ENCODE measurements at places on chromosomes 11 and 22.
A peak's percentile ranks its signal among the peaks of the same experiment; 100 is the strongest.

GRCh38 chr11:12677131-12677530 lies 2.9 kb downstream of the TEAD1 start:
- no peak for DNase-seq

DNA sequence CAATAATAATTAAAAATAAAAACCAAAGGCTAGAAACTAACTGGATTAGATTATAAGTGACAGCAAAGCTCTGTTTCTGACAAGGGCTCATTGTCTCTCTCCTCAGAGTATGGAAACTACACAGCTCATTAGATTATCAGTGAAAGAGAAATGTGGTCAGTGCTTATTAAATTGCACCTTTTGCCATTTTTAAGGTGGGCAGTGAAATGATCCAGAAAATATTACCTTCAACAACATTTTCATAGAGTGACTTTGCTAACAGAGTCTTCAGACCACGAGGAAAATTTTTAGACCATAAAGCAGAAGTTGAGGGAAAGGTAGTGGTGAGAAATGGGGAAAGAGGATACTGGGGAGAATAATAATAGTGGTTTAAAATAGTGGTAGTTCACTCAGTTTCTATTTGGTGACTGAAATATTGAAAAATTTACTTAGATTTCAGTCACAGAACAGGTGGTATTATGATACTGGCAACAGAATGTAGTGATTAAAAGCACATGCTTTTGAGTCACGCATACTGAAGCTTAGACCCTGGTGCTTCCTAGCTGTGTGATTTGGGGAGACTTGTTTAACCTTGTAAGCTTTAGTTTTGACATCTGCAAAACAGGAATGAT lies 684.0 kb upstream of the CCDC90B start:
- DNase-seq: no peak

- DNase-seq: no peak
Observed at GRCh38 chr11:1453611-1454034, 33.0 kb downstream of the MOB2 start.

GRCh38 chr11:36744375-36745168 lies 146.5 kb upstream of the RAG2 start:
- peak; percentile 38 for DNase-seq

DNA sequence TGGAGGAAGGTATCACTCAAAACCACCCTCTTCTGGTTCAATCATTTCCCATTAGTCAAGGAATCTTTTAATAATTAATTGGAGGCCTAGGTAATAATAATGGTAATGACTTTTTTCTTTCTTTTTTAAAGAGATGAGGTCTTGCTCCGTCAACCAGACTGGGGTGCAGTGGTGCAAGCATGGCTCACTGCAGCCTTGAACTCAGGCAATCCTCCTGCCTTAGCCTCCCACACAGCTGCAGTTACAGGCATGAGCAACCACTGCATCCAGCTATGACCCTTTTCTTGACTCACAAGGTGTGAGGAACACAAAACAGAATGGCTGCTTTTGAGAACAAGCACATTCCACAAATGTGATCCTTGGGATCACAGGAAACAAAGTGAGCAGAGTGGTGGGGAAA lies 3.6 kb downstream of the POLDIP3 start:
- no peak for DNase-seq

DNA sequence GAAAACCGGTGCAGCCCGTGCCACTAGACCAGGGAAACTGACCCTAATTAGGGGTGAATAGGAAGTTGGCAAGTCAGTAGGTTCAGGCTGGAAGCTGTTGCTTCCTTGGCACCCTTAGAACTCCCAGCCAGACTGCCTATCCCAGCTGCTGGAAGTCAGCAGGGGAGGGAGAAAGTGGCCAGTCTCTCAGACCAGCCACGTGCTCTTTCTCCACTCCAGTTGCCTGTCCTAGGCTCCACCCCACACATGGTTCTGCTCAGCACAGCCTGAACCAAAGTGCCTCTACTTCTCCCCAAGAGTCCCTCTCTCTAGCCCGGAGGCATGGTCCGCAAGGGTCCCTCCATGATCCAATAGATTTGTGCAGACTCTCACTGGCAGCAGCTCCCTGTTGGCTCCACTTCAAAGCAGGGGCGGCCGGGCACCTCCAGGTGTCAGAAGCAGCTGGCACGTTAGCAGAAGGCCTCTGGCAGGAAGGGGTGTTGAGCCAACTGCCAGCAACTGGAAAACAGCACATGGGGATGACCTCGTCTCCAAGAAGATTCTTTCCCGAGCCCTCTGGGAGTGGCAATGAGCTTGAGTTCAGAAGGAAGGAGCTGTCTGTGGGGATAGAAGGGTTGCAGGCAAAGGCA lies 27.7 kb downstream of the ARFGAP2 start:
- DNase-seq: no peak

DNA sequence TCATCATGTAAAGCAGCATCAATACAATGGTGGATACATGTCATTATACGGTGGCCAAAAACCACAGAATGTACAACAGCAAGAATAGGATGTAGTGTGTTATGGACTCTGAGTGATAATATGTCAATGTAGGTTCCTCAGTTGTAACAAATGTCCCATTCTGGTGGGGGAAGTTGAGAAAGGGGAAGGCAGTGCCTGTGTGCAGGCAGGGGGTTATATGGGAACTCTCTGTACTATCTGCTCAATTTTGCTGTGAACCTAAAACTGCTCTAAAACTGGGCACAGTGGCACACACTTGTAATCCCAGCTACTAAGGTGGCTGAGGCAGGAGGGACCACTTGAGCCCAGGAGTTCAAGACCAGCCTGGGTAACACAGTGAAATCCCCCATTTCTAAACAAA lies 5.9 kb downstream of the CHKA start:
- DNase-seq: no peak

- no peak for DNase-seq
Observed at GRCh38 chr11:35614939-35615569, 3.2 kb upstream of the FJX1 start.

GRCh38 chr11:15159085-15159484 lies 44.4 kb downstream of the INSC start:
- peak; percentile 18 for DNase-seq

DNA sequence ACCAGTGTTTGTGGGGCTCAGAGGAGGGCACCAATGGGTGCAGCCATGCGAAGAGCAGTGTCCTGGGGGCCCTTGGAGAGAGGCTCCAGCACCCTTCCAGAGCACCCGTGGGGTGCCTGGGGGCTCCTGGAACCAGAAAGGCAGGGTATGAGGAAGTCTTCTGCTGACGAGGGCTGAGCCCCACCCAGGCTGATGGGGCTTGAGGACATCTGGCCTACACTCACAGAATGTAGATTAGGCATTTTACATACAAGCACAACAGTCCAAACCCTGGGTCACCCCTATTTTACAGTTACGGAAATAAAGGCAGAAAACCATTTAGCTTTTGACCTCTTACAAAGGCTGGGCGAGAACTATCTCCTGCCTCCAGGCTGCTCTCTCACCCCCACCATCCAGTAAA lies 47.6 kb downstream of the ADAMTS8 start:
- DNase-seq: no peak

GRCh38 chr11:120037111-120037510 lies 100.8 kb downstream of the TRIM29 start:
- DNase-seq: no peak

DNA sequence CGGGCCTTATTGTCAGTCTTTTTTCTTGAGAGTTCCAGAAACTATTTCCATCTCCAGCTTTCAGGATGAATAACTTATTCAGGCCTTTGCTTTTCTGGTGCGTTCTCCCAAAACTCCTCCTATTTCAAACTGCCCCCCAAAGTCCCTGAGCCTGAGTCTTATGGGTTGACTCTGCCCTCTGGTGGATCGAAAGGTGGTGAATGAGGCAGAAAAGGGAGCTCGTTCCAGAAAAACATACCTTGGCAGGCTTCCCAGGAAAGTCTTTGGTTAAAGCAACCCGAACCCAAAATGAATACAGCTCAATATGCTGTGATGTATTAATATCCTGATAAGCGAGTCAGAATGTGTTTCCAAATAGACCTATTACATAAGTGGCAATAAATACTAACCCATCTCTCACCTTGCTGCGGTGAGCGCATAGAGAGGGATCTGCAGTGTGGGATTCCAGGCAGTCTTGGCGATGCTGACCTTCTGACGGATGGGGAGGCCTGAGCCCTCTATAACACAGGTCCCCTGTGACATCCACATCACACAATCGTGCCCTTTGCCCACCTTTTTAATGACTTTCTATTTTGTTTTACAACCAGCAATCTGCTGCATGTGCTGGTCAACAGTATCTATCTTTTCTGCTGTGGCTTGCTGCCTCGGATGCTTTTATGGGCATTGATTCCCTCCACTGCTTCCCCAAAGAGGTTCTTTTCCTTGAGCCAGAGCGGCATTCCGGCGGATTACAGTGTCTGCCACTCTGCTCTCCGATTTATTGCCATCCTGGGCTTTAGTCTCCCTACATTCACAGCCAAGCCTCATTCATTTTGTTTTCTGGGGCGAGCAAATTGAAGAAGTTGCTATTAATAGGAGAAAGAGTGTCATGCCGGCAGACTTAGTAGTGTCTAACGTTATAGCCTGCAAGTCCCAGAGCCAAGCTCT lies 756.8 kb downstream of the NTM start:
- DNase-seq: peak; percentile 19

GRCh38 chr11:134596404-134596803 lies 184.4 kb upstream of the B3GAT1 start:
- no peak for DNase-seq

GRCh38 chr11:16815047-16815767 lies 76.8 kb downstream of the C11orf58 start:
- no peak for DNase-seq

DNA sequence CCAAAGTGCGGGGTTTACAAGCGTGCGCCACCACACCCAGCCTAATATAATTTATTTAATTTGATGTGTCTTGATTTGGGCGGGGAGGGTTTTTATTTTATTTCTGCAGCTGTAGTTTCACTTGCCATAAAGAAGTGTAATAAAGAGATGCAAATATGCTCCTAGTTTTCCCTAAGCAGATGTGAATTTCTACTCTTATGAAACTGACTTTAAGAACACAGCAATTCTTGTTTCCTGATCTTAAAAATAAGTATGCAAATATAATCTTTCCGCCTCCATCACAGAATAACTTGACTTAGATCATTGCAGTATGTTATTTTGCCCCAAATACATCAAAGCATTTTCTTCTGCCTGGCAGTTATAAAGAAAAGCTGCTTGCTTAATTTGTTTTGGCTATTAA lies 4.4 kb downstream of the SPCS2 start:
- no peak for DNase-seq

DNA sequence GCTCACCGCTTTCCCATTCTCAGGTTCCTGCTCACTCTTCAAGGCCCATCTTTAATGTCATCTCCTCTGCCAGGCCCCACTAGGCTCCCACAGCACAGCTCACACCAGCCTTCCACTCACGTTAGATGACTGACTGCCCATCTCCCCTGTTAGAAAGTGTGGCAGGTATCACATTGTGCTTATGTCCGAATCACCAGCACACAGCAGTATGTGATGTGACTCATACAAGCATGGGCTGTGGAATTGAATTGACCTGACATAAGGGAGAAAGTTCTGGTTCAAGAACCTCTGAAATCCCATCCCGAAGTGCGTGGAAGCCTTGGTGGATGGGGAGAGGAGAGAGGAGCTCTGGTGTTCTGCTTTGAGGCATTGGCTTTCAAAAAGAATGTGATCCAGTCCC lies 6.5 kb downstream of the VSTM5 start:
- DNase-seq: no peak

DNA sequence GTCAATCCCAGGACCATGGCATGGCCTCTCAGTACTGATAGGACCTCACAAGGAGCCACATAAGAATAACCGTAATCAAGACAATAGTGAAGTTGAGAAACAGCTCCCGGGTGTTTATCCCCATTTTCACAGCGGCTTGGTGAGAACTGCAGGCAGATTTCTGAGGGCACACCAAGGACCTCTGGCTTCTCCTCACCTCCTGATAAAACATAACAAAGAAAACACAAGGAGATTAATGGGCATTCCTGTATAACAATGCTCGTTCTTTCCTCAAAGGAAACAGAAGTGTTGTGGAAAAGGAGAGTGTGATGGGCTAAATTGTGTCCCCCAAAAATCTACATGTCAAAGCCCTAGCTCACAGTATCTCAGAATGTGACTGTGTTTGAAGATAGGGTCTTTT lies 4.0 kb downstream of the SLN start:
- DNase-seq: no peak

DNA sequence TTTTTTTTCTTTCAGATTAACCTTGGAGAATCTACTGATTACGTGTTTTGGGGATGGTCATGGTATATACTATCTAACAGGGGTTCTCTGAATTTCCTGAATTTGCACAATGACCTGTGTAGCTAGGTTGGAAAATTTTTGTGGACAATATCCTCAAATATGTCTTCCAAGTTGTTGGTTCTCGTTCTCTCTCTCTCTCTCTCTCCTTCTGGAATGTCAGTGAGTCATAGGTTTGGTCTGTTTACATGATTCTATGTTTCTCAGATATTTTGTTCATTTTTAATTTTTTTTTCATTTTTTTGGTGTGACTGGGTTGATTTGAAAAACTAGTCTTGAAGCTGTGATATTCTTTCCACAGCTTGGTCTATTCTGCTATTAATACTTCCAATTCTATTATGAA lies 604.0 kb upstream of the ANO3 start:
- no peak for DNase-seq

- no peak for DNase-seq
Observed at GRCh38 chr11:112977755-112978154, 16.5 kb downstream of the NCAM1 start.

DNA sequence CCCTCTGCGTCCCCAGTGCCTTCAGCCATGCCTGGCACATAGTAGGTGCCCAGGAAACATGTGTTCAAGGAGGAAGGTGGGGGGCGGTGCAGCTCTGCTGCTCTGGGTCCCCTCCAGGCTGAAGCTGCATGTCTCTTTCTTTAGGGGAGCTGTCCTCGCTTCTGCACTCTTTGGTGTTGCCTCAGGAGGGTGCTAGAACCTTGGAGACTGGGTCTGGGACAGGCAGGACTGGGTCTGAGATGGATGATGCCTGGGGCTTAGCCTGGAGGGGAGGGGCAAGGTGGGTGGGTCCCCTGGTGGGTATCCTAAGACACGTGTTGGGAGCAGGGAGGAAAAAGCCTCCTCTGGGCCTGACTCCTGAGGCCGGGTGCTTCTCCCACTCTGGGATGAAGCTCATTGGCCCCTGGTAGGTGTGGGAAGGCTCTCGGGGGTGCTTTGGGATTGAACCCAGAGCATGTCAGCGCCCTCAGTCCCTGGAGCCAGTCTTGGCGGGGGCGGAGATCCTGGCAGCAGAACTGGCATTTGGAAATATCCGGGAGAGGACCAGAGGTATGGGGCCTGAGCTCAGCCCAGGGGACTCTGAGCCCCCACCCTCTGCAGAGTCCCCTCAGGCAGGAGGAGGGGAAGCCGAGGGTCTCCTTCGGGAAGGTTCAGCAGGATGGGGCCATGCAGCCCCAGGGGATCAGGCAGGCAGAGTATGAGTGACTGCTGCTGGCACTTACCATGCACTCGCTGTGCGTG lies 6.7 kb upstream of the GSTP1 start:
- DNase-seq: no peak

DNA sequence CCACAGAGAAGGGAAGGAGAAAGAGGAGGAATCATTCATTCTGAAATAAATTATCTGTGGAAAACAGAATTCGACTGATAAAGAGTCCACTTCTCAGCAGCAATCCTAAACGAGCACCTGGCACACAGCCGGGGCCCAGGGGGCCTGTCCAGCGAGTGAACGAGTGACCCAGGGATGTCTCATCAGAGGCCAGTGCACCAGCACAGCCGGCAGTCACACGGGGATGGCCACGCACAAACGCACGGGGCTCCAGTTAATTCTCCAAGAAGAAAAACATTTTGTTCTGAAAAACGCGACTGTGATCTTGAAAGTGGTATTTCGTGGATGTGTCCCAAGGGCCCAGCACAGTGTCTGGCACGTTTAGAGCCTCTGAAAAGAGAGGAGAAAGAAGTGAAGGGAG lies 154.6 kb downstream of the BRD1 start:
- no peak for DNase-seq

- DNase-seq: no peak
Observed at GRCh38 chr22:50672471-50673230, at the start of gene SHANK3. Gene SHANK3, plus strand, starts transcription at chr22:50672823.
